ENCODE measurements at places on chromosomes 6 and 20. TPM values are rescaled to one million over a fixed set of nuclear protein-coding genes. Genes with fewer than 3 reads are reported as not detected.

The KCNK16 gene
- not detected for total RNA-seq

The ANGPT4 gene
- not detected for total RNA-seq

The CST7 gene
- total RNA-seq: not detected

The NOX3 gene
- not detected for total RNA-seq

Measured in glomerular endothelial cell (primary cell).